ENCODE measurements at places on chromosomes 12 and 14.

DNA sequence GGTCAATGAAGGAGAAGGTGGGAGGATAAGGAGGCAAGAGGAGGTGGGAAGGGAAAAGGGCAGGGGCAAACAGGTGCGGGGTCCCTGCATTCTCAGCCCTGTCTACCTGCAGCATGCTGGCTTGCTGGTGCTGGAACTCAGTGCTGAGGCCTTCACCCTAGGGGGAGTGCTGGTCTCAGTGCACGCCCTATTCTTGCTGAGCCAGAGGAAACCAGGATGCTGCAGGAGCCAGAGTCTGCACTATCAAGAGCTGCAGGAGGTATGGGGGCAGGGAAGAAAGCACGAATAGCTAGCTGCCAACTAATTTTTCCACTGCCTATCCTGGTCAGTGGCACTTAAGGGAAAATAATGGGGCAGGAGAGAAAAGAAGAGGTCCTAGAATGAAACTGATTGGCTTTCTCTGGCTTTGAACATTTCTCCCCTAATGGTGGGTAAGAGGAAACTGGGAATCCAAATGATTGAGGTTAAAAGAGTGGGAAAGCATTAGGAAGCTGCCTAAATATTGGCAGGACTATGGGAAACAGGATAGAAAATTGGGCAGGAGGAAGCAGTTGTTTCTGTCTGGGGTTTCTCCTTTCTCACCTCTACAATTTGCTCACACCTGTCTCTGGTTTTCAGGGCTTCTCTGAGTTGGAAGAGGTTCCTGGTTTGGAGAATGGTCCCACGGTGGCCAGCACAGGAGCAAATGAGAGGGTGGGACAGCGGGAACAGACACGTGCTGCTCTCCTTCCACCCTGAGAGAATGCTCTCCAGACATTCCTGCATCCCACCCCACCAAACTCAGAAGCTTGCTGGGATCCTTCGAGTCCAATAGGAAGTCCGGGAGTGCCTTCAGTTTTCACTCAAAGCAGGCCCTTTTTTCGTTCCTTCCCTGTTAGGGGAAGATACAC, 1.9 kb downstream of the TMEM253 start:
- no peak for DNase-seq

- no peak for DNase-seq
Observed at GRCh38 chr14:104993306-104993705, 7.7 kb downstream of the CLBA1 start.

DNA sequence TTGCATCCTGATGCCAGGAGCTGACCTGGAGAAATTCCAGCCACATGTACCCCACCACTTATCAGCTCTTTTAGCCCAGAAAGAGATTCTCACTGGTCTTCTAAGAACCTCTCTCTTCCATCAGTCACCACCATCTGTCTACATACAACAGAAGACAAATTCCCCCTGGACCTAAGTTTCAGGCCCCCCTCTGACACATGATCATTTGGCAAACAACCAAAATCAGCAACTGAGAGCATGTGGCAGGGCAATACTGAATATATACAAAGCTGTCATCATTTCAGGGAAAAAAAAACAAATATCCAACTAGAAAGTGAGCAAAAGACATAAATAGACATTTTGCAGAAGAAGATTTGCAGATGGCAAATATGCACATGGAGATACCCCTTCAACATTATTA, 180.2 kb downstream of the FOXN3 start:
- no peak for DNase-seq

DNA sequence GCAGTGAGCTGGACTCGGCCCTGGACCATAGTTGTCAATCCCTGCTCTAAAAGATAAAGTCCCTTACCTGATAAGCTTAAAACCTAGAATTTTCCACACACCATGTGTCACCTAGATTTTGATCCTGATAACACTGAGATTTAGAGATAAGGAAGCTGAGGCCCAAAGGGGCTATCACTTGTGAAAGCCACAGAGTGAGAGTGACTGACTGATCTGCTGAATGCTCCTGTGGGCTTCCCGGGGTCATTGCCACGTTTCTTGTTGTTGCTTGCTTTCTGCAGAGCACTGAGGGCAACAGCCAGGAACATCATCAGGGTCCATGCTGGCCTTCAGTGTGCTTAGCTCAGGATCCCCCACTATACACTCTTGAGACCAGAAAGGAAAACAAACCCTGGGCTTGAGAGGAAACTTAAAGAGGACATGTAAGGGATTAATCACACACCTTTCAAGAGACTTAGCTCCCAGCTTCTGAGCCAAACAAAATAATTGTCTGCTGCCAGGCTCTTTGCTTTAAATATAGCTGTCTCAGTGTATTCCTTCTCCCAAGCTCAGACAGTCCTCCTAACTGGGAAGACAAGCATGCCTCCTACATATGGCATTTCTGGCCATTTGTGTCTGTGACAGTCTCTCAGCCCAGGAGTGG, 82.6 kb upstream of the ARHGAP5 start:
- no peak for DNase-seq

DNA sequence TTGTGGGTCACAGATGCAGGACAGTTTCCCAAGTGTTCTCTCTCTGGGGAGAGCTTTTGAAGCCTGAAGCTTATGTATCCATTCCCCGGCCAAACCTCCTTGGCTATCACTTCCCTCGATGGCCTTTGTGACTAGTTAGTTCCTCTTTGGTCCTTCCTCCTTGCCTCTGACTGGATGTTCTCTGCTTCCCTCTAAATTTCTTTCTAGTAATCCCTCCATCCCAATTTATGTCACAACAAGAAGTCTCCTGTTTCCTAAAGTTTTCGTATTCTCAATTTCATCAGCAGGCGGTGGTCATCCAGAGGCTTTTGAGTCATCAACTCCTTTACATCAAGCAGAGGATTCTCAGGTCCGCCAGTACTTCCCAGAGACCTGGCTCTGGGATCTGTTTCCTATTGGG, 27.5 kb downstream of the A2ML1 start:
- no peak for DNase-seq

DNA sequence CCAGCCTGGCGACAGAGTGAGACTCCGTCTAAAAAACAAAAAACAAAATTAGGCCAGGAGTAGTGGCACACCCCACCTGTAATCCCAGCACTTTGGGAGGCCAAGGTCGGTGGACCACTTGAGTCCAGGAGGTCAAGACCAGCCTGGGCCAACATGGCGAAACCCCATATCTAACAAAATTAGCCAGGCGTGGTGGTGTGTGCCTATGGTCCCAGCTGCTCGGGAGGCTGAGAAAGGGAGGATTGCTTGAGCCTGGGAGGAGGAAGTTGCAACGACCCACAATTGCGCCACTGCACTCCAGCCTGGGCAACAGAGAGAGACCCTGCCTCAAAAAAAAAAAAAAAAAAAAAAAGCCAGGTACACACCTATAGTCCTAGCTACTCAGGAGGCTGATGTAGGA, 37.0 kb downstream of the KDM2B start:
- DNase-seq, result no peak

GRCh38 chr12:80778005-80778541, 61.4 kb downstream of the MYF5 start:
- DNase-seq, result peak; percentile 95

GRCh38 chr14:35399083-35399937, 5.2 kb downstream of the NFKBIA start:
- DNase-seq, result no peak

GRCh38 chr14:52329678-52330369, 15.7 kb downstream of the PTGER2 start:
- DNase-seq, result no peak
